ENCODE measurements at places on chromosomes 7 and 10. TPM values are rescaled to one million over a fixed set of nuclear protein-coding genes. Genes with fewer than 3 reads are reported as not detected.

Gene EPHA1
- total RNA-seq = not detected

Gene FGFR2
- total RNA-seq = 0.45 TPM

Gene ASIC3
- 9.5 TPM for total RNA-seq

Gene SYCE1
- total RNA-seq = not detected

Gene SPDYE6
- total RNA-seq = not detected

Gene IQUB
- total RNA-seq = not detected

Gene DRGX
- total RNA-seq = not detected

Gene EGR2
- 0.26 TPM for total RNA-seq
